ENCODE measurements at places on chromosomes 16 and 17.

DNA sequence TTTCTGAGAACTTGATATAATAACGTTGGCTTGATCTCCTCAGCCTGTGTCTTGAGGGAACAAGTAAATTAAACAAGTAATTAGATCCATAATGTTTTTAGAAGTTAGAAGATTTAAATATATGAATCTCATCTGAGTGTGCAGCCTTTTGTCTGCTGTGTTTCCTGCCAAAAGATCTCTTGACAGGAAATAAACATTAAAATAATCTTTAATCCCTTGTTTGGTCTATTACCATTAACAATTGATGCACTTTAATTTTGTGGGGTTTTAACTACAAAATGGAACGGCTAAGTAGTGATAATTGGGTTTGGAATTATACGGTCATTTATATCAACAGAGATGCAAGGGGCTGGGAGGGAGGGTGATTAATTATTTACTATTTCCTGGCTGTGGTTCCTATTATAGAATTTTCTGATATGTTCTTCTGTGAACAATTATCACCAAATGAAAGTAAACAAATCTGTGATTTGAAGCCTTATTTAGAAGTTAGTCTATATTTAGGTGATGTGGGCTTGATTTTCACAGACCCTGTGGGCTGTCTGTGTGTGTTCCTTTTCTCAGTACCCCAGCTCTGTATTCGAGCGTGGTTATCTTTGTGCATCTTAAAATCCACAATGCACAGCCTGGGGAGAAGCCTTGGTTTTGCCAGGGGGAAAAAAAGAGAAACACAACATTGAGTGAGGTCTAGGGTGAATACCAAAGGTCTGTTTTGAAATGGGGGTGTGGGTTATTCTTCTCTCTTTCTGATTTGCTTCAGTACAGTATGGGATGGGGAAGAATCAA lies 556.1 kb downstream of the WWOX start:
- DNase-seq, result no peak

GRCh38 chr17:58344047-58344790 lies 7.8 kb downstream of the SUPT4H1 start:
- DNase-seq, result peak; percentile 98

- no peak for DNase-seq
Measured at GRCh38 chr16:64532691-64533090, 589.2 kb downstream of the CDH11 start.

- DNase-seq, result no peak
Measured at GRCh38 chr16:20743591-20743990, 2.0 kb upstream of the THUMPD1 start.

GRCh38 chr16:65667011-65667578 lies 545.2 kb upstream of the CDH11 start:
- no peak for DNase-seq

GRCh38 chr17:82397449-82398335 lies 20.5 kb upstream of the HEXD start:
- no peak for DNase-seq

- DNase-seq, result peak; percentile 91
Measured at GRCh38 chr17:41678907-41679739, 9.6 kb upstream of the EIF1 start.

DNA sequence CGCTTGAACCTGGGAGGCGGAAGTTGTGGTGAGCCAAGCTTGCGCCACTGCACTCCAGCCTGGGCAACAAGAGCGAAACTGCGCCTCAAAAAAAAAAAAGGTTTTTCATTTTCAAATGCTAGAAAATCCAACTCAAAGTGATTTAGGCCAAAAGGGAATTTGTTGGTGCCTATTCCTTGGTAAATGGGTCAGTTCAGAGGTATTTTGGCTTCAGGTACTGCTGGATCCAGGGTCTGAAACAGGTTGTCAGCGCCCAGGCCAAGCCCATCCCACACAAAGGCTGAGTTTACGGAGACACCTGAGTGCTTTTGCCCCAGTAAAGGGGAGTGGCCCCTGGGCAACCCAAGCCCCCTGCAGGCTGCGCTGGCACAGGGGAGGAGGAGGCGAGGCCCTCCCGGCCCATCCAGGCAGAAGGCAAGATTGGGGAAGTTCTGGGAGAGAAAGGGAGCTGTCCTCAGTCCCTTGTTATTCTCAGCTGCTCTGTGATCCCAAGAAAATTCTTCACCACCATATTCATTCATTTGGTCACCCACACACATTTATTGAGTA lies 8.5 kb upstream of the JPH3 start:
- no peak for DNase-seq

DNA sequence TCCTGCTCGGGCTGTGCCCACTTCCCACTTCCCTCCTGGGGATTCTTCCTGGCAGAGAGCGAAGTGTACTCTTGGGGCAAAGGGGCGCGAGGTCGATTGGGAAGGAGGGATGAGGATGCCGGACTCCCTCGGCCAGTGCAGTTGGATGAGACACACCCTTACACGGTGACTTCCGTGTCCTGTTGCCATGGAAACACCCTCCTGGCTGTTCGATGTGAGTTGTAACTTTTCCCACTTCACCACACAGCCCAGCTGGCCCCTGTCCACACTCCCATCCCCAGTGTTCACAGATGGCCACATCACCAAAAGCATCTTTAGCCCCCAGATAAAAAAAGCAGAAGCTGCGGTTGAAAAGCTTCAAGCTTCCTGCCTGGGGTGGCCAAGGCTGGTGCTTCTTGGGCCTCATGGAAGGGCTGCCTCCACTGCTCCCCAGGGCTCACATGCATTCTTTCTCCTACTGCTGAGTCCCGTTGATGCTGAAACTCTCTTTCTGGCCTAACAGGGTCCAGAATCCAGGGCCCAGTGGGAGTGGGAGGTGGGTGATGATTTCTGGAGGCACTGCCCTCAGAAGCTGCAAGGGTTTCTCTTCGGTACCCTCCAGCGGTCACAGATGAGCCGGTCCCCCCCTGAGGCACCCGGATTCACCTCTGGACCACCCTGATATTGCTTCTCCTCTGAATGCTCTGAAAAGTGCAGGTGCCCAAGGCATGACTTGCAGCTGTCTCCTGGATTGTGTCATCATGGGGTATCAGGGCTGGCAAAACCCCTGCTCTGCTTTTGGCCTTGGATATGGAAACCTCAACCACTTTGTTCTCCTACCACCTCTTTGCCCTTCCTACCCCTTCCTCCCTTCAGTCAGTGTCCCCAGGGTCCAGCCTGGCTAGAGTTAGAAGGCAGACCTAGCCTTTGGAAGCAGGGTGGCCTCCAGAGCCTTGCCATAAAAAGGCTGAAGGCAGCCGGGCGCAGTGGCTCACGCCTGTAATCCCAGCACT lies 2.2 kb upstream of the TRAF4 start:
- DNase-seq, result no peak

DNA sequence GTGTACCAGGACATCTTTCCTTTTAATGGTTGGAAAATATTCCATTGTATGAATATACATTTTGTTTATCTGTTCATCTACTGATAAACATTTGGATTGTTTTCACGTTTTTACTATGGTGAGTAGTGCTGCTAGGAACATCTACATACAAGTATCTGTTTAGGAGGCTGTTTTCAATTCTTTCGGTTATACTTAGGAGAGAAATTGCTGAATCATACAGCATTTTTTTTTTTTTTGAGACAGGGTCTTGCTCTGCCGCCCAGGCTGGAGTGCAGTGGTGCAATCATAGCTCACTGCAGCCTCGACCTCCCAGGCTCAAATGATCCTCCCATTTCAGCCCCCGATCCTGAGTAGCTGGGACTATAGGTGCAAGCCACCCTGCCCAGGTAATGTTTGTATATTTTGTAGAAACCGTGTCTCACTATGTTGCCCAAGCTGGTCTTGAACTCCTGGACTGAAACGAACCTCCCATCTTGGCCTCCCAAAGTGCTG lies 122.9 kb downstream of the CRLF3 start:
- DNase-seq, result no peak

DNA sequence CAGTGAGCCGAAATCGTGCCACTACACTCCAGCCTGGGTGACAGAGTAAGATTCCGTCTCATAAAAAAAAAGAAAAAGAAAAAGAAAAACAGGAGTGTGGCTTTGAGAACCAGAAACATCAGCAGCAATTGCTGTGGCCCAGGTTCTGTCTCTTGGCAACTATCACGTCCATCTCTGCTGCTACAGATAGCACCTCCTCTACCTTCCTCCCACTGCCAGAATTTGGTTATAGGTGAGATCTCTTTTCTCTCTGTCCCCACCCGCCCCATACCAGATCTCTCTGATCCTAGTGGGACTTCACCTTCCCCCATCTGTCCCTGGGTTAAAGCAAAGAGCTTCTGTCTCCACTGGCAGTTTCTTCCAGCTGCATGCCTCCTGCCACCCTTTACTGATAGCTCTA lies 3.1 kb downstream of the TLCD2 start:
- no peak for DNase-seq

DNA sequence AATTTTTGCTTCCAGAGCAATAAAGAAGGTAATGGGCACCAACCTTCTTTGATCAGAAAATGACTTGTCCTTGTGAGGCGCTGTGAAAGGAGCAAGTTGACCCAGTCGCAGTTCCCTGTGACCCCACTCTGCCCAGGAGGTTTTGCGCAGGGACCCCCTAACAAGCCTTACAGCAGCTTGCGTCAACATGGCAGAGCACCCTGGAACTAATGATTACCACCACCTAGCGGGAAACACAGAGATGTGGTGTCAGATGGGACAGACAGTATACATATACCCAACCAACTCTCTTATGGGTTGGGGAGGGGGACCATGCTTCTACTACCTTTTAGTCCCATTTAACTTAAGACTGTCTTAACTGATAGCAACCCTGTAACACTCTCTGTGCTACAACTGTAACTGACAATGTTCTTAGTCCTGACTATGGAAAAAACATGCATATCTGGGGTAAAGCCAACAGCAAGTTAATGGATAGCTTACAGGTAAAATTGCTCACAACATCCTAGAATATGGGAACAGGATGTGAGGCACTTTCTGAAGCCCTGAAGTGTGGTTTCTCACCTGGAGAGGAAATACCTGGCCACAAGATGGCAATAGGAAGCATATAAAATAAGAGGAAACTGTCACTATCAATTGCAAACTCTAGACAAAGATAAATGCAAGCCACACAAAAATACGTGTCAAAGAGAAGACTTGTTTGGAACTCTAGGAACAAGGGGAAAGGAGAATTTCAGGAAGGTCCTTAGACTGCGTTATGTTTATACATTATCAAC lies 3.0 kb downstream of the KARS1 start:
- DNase-seq, result no peak

DNA sequence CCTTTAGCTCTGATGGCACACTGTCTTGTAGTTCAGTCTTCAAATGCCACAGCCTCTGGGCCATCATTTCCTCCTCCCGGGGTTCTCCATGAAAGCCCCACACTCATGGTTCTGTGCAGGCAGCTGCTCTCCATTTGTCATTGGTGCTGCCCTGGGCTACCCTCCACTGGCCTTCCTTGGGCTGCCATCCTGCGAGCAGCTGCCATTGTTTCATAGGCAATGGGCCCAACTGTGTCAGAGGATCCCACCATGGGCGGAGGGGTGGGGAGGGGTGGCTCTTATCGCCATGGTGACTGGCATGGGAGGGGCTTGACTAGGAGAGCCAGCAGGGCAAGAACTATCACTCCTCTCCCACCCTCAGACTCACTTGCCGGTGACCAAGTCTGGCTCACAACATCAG lies 38.6 kb upstream of the BRD7 start:
- no peak for DNase-seq

DNA sequence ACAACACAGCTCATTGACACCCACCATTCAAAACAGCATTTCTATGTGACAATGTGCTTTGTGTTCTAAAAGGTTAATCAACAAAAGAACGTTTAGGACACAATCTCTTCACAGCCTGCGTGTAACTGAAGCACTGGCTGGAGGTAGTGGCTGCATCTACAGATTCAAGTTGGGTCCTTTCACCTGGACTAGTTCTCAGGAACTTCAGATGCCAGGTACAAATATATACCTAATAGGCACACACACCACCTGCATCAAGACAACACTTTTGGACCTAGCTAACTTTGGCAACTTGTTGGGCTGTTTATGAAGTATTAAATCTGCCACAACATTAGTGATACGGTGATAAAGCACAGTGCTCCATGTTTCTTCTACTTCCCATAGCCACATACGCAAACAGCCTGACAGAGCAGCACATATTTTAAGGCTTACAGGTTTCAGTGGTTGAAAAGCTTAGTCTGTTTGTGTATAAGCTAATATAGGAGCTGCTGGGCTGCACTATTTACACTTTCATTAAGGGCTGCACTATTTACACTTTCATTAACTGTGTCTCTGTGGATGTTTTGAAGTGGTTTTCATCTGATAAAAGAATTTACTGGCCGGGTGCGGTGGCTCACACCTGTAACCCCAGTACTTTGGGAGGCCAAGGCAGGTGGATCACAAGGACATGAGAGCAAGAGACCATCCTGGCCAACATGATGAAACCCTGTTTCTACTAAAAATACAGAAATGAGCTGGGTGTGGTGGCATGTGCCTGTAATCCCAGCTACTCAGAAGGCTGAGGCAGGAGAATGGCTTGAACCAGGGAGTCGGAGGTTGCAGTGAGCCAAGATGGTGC lies 132.6 kb downstream of the PARN start:
- no peak for DNase-seq

DNA sequence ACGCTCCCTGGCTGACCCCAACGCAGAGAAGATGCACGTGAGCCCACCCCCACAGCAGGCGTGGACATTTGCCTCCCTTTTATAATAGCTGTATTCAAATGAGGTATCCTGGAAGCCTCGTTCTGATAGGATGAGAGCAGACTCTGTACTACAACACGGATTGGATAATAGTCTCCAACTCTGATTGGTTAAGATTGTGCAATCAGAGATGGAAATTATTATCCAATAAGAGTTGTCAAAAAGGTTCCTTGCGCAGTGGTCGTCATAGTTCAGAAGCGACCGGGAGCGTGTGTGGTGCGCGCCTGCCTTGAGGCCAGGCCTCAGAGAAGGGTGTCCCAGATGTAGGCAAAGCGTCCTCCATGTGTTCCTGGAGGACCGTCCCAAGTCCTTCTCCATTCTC lies 104.6 kb downstream of the USP22 start:
- no peak for DNase-seq

All from activated CD4-positive, alpha-beta T cell treated with anti-CD3 and anti-CD28 coated beads, Interleukin-2, Interleukin-6, amounts not matched to agents 100 ng/mL and 50 ng/mL, durations not matched to agents 16 hours and 8 hours (primary cell).